ENCODE measurements at places on chromosomes 7 and 10. TPM values are rescaled to one million over a fixed set of nuclear protein-coding genes. Genes with fewer than 3 reads are reported as not detected.

DNA sequence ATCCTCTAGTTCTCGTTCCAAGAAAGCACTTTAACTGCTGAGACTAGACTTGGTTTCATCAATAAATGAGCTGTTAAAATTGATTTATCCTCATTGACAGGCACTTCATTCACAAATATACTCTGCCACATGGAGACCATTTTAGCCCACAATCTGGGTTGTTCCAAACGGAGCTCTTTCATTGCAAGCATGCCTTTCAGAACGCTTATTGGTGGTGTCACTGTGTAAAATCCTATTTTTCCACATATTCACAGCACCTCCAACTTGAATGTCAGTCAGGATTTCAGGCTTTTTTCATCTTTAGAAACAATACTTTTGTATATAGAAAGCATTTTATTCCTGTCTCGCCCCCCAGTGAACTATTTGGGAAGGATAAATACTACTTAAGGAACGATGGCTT, 424.7 kb upstream of the NRP1 start:
- no peak for DNase-seq

- no peak for DNase-seq
Observed at GRCh38 chr10:66591865-66592264, 334.0 kb upstream of the LRRTM3 start.

DNA sequence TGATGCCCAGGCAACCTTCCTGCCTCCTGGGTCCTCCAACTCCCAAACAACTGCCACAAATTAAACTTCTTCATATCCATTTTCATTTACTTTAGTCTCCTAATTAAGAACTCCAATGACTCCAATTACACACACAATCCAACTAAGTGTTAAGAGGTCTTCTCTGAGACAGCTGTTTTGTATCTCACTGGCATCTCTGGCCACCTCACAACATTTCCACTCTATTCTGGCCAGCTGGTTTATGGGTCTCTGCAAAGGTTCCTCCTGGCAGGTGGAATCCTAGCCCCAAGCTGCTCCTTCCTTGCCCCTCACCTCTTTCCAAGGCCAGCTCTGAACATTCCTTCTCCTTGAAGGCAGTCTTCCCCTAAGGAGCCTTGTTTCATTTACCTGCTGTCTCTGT, 123.1 kb upstream of the HPS1 start:
- DNase-seq: no peak

- DNase-seq: no peak
Observed at GRCh38 chr10:92873029-92873428, 24.7 kb downstream of the EXOC6 start.

GRCh38 chr10:95229724-95230627, 35.9 kb downstream of the ACSM6 start:
- no peak for DNase-seq

- DNase-seq: no peak
Observed at GRCh38 chr7:94873239-94873638, 34.2 kb upstream of the PPP1R9A start.

PLCE1 gene
- total RNA-seq: 19.7 TPM

NUTM2B gene
- total RNA-seq: 1.7 TPM

MOGAT3 gene
- total RNA-seq: not detected

DGKI gene
- total RNA-seq: 1.2 TPM

OR2A12 gene
- not detected for total RNA-seq
